ENCODE measurements at places on chromosomes 6 and 20.

DNA sequence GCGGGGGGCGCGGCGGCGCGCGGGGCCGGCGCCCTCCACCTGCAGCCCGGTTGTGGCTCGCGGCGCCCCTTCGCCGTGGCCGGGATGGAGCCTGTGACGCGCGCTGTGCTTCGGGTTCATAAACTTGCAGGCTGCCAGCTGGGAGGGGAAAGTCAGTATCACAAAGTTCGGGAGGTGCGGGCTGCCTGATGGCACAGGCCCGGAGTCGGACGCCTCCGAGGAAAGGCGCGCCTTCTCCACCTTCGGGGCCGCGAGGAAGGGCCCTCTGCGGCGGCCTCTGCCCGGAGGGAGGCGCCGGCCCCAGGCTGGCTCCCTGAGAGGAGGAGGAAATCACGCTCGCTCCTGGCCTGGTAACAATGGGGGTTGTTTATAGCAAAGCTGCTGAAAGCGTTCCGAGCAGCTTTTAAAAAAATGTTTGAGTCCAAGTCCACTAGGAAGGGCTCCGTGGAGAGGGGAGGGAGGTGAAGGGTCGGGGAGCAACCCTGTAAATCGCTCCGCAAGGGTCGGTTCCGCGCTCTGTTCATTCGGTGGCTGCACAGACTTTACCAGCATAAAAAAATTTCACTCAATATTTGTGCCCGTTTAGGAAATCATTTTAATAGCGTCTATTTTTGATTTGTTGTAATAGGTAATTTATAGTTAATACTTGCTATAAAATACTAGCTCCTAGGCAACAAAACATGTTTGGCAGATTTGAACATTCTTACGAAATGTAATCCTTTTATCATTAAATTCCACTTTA is 1.0 kb downstream of the AFDN start:
- DNase-seq: peak; percentile 13

DNA sequence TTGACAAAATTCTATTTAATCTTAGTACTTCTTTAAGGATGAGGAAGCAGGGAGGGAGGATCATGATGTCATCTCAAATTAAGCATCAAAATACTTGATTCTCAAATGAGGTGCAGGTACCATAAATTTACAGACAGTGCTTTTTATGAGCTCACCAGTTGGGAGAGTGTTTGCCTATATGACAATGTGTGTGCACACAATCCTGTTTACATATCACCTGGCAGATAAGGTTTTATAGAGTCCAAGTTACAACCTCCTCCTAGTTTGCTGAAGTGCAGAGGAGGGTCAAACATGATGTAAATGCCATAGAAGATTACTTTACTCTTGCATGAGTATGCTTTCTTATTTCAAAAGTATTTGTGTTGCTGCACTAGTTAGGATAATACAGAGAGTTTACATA is 6.4 kb downstream of the ATXN1 start:
- DNase-seq: no peak

GRCh38 chr6:89161326-89162046 is 15.6 kb downstream of the PM20D2 start:
- no peak for DNase-seq

DNA sequence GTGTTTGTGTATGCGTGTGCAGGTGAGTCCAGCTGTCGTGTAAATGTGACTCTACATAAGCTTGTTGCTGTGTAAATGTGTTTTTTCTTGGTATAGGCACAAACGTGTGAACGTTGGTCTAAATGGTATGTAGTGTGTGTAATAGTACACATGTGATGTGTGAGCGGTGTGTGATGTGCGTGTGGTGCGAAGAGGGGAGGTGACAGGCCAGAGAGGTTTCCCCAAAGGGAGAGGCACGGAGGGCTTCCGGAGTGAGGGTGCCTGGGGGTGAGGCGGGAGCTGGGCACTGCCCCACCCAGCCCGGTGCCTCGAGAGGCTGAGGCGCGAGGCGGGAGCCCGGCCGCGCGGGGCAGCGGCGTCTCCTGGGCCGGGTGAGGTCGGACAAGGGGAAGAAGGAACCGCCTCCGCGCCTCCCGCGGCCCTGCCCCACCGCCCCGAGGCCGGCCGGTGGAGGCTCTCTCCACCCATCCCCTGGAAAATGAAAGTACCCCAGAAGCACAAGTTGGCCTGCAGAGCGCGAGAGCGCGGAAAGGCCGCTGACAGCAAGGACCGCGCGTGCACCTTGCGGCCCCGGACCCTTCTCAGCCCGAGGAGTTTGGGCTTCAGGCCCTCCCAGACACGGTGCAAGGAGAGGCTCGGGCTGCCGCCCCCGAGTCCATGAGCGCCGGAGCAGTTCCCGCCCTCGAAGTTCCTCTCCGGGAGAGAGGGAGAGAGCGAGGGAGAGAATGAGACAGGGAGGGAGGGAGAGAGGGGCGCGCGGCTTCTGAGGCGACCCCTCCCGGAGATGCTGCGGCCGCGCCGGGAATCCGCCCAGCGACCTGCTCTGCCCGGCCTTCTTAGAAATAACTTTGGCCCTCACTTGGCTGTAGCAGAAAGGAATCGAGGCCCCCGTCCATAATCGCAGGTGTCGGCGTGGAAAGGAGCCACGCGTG is 43.2 kb upstream of the OSTM1 start:
- DNase-seq: no peak

DNA sequence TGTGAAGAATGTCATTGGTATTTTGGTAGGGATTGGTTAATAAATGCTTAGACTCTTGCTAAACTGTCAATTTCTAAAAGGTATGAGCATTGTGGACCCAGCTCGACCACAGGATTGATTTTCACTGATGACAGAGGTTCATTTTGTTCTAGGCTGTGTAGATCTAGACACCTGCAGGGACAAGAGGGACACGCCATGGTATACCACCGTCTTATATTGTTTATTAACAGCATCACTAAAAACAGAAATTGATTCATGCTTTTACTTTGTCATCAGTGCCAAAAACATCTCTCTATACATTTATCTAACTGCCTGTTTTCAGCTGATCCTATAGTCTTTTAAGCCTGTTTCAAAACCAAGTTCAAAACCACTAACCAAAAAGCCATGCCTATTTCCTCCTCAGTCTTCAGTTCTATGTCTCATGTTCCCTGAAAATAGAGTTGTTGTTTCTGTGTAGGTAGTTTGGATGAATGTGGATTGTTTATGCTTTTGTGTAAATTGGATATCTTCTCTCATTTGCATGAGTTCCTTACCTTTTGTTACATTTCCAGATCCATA is 109.8 kb downstream of the JAG1 start:
- no peak for DNase-seq

- DNase-seq: no peak
These were observed 65.8 kb downstream of the SLC22A2 start for GRCh38 chr6:160192840-160193239.

- no peak for DNase-seq
These were observed 17.6 kb downstream of the RNF8 start for GRCh38 chr6:37371154-37372083.

DNA sequence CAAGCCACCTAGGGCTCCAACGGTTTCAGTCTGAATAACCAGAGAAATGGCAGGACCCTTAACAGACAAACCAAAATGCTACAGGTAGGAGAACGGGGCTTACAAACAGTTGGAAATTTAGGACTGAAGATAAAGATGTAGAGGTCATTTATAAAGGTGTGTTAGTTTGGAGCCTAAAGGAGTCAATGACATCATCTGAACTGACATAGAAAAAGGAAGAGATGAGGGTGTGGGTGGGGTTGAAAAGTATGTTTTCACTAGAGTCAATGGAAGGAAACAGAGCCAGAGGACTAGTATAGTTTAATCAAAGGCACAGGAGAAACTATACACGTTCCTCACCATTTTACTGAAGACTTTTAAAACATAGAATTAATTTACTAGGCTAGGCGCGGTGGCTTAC is 71.0 kb upstream of the FOXO3 start:
- DNase-seq: no peak
